Activated T-cell treated with anti-CD3 and anti-CD28 coated beads for 24 hours (primary cell): ENCODE measurements at places on chromosomes 1 and 21.

GRCh38 chr21:25328736-25329135, 278.5 kb downstream of the MRPL39 start:
- no peak for DNase-seq

GRCh38 chr1:35707601-35708440, 10.9 kb downstream of the C1orf216 start:
- no peak for DNase-seq

GRCh38 chr1:162983671-162984425, 85.3 kb upstream of the RGS4 start:
- DNase-seq: no peak

- DNase-seq: peak; percentile 49
These were observed 123.5 kb downstream of the PTPN14 start for GRCh38 chr1:214427871-214428277.

DNA sequence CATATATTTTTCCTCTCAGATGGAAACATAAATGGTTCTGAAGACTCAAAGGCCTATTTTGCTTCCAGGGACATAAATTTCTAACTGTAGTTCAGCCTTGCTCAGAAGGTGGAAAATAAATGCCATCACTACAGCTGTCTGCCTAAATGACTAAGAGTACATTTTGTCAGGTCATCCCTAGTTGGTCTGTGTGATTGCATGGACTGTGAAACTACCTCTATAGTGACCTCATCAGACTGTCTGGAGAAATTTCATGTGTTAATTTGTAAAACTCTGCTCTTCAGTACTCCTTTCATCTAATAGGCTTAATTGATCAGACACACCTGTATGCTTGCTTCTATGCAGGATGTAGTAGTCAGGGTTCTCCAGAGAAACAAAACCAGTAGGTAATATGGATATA, 886.9 kb downstream of the AMY1C start:
- no peak for DNase-seq

GRCh38 chr1:106907795-106908194, 148.7 kb upstream of the PRMT6 start:
- no peak for DNase-seq

- DNase-seq: no peak
These were observed 54.7 kb upstream of the ARTN start for GRCh38 chr1:43878854-43879253.

- DNase-seq: no peak
These were observed 10.6 kb downstream of the OR2W3 start for GRCh38 chr1:247905910-247906503.

- no peak for DNase-seq
These were observed 33.4 kb upstream of the ARHGAP29 start for GRCh38 chr1:94270801-94271203.
